DMS79 (cell line): ENCODE measurements at places on chromosomes 12 and 14.

GRCh38 chr12:79252358-79253075 lies 387.9 kb downstream of the SYT1 start:
- DNase-seq = no peak

DNA sequence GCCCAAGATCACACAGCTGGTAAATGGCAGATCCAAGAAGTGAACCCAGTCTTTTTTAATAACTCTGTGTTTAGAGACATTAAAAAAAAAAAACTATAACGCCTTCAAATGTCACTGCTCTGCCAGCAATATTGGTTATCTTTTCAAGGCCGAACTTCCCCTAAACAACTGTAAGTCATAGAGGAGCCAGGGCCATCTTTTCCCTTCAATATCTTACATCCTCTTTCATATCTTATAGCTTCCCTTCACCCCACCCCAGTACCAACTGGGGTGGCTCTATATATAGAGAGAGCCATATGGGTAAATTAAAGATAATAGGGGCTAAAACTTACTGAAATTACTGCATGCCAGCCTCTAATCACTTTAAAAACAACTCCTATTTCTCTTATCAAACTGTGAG lies 100.2 kb downstream of the STAB2 start:
- no peak for DNase-seq

DNA sequence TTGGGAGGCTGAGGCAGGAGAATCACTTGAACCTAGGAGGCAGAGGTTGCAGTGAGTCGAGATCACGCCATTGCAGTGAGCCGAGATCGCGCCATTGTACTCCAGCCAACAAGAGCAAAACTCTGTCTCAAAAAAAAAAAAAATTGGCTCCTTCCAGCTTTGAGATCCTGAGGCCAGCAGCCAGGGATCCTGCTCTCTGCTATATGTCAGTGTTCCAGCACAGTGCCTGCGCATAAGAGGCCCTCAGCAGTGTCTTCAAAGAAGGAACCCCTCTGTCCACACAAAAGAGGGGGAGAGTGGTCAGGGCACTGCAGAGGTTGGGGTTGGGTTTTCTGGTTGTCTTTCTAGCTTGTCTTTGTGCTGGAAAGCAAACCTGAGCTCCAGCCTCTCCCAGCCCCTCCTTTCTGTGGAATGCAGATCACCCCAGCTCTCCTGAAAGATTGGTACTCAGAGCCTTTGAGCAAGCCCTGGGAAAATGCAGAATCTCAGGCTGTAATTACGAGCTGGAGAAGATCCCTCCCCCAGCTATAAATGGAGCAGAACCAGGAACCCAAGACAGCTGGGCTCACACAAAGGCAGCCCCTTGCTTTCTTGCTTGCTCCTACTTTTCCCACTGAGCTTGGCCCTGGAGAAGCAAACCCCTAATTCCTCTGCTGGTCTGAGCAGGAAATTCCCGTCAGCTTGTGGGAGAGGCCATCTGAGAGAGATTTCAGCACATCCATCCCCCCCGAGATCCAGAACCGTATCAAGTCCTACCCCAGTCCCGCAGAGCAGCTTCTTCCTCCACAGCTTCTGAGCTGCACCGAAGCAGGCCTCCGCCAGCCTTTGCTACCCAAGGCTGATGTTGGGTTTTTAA lies 205.7 kb downstream of the ZFP36L1 start:
- DNase-seq = no peak

DNA sequence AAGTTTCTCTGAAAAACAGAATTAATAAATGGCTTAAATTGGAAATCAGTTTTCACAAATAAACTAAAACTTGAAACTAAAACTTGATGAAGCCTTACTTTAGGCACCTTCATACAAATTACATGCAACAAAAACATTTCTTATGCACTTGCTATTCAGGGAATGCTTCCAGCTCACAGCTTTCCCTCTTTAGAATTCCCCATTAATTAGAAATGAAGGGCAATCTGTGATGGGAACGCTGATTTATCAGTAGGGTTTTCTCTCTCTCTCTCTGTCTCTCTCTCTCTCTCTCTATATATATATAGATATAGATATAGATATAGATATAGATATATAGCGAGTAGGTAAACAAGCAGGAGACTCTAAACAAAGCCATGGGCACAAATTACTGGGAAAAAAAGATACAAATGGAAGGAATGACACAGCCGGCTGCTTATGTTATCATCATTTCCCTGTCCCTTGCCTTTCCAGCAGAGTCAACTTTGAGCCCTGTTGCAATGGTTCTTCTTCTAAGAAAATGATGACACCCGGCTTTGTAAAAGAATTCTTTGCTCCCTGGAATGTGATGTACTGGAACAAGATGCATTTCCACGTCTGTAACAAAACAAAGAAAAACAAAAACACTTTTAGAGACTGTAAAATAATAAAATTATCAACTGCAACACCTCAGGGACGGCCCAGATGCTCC lies 1121.6 kb upstream of the TMEM132C start:
- no peak for DNase-seq

GRCh38 chr14:104657101-104657524 lies 32.3 kb upstream of the INF2 start:
- DNase-seq = no peak
